SJCRH30 (cell line): ENCODE measurements at places on chromosomes 16 and 17.

DNA sequence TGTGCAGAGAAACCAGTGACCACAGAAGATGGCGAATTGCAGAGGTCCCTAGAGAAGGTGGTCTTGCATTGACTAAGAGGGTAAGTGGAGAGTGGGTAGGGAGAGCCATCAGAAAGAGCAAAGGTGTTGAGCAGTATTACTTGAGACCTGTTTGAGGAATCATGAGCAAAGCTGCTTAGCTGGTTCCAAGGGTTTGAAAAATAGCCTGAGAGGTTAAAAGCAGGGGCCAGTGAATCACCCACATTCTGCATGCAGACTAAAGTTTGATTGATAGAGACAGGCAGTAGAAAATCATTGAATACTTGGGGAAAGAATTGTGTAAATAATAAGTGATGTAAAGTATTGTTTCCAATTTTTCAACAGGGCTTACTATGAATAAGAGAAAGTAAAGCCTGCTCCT lies 34.0 kb upstream of the KCNJ16 start:
- no peak for DNase-seq

- no peak for DNase-seq
These were observed 43.2 kb downstream of the TSC2 start for GRCh38 chr16:2090777-2091546.

GRCh38 chr17:80604009-80604669 lies 59.5 kb downstream of the RPTOR start:
- DNase-seq: no peak

GRCh38 chr17:6661464-6661848 lies 9.9 kb downstream of the C17orf100 start:
- DNase-seq: no peak

GRCh38 chr17:79097226-79098055 lies 22.8 kb downstream of the ENGASE start:
- no peak for DNase-seq

- no peak for DNase-seq
These were observed 6.2 kb downstream of the RAB40B start for GRCh38 chr17:82692268-82692667.

- DNase-seq: peak; percentile 33
These were observed 506 bp downstream of the CAMKK1 start for GRCh38 chr17:3892095-3892998.

DNA sequence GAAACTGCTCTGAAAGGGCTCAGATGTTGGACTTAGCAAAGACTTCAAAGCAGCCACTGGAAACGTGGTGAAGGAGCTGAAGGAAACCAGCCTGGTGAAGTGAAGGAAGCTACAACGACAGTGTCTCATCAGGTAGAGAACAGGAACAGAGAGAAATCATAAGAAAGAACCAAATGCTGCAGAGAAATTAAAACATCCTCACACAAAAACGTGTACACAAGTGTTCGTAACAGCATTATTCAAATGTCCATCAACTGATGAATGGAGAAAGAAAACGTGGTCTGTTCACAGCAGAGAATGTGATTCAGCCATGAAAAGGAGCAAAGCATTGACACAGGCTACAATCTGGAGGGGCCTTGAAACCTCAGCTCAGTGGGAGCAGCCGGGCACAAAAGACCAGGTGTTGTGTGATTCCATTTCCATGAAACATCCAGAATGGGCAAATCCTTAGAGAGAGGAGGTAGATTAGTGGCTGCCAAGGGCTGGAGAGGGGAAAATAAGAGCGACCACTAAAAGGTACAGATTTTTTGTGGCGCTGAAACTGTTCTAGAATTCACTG lies 26.9 kb downstream of the IFT140 start:
- DNase-seq: no peak

GRCh38 chr16:27231692-27232060 lies 28.4 kb downstream of the KDM8 start:
- DNase-seq: no peak

DNA sequence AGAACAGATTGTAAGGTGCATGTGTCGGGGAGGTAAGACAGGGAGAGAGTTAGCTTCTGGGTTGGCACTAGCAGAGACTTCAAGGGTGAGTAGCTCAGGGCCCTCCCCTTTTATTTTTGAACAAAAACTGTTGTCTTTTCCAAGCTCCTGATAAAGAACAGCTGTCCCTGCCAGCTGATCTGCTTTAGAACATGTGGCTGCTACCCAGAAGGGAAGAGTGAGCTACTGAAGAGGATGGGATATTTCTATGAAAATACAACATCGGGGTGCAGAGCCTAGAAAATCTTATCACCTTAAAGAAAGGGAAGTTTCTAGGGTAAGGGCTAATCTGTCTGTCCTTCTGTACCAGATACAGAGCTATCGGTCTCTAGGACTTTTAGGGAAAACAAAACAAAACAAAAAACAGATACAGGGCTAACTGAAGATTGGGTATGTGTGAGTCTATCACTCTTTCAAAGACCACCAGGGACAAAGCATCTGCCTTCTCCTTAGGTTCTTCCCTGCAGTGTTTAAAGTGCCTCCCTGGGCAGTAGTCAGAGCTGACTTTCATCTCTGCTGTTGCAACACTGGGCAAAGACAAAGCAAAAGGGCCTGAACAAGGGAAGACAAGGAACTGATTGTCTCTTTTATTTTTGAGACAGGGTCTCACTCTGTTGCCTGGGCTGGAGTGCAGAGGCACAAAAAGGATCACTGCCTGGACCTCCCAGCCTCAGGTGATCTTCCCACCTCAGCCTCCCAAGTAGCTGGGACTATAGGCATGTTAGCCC lies 5.0 kb upstream of the DHRS13 start:
- DNase-seq: peak; percentile 40

DNA sequence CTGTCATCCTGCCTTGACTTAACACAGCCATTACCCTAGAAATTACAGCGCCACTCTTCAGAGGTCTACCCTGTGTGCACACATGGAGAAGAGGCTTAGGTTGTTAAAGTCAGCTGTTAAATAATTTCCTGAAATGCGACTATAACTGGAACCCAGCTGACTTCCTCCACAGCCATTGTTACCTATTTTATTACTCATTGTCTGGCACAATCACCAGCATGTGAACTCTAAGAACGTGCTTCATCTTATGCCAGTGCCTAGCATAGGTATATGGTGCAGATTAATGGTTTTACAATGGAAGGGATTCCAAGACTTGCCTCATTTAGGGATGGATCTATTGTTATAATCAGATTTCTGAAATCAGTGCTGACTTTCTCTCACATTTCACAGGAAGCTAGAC lies 11.9 kb downstream of the RDM1 start:
- no peak for DNase-seq

DNA sequence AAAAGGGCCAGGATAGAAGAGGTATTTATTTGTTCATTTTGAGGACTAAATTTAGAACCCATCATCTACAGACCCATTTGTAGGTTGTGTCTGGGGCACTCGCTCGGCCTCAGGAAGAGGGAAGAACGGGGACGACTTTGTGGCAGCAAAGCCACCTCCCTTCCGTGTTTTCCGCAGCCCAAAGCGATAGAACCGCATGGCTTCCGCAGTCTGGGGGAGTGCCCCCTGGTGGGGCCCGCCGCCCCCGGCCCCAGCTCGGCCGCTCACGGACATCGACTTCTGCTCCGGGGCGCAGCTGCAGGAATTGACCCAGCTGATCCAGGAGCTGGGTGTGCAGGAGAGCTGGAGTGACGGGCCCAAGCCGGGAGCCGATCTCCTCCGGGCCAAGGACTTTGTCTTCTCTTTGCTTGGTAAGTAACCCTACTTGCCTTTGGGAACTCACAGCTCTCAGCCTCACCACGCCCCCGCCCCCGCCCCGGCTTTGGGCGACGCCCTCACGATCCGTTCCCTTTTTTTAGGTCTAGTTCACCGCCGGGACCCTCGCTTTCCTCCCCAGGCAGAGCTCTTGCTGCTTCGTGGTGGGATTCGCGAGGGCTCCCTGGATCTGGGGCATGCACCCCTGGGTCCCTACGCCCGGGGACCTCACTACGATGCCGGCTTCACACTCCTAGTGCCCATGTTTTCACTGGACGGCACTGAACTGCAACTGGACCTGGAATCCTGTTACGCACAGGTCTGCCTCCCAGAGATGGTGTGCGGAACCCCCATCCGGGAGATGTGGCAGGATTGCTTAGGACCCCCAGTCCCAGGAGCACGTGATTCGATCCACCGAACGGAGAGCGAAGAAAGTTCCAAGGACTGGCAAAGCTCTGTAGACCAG lies 681 bp downstream of the TMEM102 start:
- no peak for DNase-seq
